Anterior cingulate cortex (tissue), 58 donors: ENCODE measurements at places on chromosomes 2 and 18.

DNA sequence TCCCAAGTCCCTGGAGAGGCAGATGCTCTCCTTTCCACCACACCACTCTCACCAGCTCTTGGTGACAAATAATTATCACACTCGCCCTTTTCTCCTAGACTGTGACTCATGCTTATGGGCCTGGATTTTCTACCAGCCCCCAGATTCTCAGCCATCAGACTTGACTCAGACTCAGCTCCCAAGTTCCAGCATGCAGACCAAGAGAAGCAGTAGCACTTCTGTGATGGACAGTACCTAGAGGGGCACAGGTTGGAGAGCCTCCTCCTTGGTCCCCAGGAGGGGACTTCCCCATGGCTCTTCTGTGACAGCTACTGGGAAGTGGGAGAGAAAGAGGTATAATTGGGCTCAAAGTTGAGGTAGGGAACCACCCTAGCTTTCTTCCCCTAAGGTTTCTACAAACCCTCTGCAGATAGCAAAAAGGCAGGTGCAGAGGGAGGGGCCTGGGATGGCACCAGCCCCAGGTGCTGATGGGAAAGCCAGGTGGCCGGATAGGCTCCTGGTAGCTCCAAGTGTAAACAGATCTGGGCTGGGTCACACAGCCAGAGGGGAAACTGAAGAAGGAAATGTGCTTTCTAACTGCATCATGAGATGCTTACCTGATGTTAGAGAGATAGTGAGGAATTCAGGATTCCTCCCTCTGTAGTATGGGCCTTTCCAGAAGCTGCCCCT lies 4.1 kb downstream of the TCF23 start:
- DNase-seq = no peak

DNA sequence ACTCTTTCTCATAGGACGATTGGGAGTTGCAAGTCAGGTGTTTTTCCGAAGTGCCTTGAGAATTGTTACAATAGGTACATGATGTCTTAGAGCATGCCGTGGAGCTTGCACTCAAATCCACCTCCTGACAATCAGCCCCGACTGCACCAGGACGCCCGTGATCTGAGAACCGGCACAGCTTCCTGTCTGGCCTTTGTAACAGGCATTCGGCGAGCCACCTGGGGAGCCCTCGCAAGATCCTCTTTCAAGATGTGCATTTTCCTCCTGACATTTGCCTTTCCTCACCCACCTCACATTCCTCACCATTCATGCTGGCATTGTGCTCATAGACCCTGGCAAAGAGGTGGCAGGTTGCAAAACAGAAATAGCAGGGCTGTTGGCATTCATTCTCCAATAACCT lies 427.3 kb downstream of the GALR1 start:
- no peak for DNase-seq

DNA sequence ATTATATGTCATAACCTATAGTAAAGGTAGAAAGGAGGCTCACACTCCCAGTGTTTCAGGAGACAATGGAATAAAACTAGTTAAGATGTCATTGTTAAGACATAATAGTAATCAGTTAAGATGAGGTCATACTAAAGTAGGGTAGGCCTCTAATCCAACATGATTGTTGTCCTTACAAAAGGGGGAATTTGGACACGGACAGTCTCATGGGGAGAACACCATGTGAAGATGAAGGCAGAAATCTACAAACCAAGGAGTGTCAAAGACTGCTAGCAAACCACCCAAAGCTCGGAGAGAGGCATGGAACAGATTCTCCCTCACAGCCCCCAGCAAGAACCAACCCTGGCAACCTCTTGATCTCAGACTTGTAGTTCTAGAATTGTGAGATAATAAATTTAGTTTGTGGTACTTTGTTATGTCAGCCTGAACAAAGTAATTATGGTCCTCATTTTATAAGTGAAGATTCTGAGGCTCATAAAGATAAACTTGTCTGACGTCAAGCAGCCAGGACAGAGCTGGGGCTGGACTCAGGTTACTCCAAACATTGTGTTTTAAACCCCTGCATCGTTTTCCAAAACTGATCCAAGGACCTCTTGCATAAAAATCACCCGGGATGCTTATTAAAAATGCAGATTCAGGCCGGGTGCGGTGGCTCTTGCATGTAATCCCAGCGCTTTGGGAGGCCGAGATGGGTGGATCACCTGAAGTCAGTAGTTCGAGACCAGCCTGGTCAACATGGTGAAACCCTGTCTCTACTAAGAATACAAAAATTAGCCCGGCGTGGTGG lies 47.8 kb downstream of the CCDC195 start:
- DNase-seq = no peak

DNA sequence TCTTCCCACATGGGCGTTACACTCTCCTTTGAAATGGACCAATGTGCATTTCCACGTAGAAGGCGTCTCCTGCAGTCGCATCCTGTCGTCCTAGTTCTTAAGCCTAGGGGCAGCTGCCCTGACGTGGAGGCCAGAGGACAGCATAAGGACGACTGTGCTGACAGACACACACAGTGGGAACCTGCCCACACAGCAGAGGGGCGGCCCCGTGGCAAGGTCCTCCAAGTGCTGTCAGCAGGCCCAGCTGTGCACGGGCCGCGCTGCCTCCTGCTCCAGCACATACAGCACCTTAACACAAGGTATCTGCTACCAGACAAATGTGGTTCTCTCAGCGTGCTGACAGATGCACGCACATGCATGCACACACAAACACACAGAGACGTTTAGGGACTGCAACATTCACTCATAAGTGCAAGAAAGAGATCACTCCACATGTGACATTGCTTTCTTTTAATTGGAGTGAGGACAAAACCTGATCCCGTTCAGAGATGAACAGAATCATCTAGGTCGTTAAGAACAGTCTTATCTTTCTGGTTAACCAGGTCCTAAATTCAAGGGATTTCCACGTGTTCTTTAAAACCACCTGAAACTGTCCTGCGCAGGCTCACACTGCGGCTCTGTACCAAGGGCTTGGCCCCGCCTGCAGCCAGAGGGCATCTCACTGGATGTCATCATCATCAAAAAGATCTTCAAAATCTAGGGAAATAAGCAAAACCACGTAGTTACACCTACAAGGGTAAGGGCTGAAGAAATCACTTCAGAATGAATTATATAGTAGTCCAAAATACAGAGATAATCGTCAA lies 5.5 kb downstream of the COPS9 start:
- DNase-seq = no peak

DNA sequence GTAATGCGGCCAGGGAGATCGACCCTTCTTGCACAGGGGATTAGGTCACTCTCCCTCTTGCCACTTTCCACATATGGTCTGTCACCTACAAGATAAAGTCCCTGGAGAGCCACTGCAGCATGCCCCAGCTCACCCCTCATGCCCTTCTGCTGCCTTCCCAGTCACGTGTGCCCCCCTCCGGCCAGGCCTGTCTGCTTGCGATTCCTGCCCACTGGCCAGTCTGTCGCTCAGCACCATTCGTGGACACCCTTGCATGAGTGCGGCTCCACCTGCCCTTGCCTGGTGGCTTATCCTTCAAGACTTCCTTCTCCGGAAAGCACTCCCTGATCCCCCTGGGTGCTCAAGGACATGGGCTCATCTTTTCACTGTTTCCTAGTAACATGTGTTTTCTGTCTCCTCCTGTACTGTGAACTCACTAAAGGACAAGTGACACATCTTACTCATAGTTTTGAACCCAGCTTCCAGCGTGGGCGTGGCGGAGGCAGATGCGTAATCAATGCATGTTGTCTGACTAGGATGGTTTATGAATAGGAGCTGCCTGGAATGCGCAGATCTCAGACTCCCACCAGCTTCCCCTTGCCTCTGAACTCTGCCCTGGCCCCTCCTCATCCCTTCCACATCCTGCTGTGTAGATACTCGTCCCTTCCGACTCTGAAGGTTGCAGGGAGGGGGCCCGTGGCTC lies 7.8 kb upstream of the NT5DC4 start:
- no peak for DNase-seq

DNA sequence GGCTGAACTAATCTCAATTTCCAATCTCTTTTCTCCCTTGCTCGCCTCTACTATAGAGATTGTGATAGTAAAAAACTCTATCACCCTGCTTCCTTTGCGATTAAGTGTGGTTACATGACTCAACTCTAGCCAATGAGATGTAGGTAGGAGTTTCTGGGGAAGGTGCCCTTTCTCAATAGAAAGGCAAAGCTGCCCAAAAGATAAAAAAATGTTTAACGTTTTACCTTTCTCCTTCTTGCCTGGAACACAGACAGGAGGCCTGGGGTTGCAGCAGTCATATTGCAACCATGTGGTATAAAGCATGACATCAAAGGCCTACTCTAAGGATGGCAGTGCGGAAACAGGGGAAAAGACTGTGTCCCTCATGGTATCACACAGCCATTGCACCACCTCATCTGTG lies 31.5 kb downstream of the TMEM37 start:
- no peak for DNase-seq

GRCh38 chr2:132943829-132944228 lies 273.8 kb upstream of the LYPD1 start:
- DNase-seq = no peak

DNA sequence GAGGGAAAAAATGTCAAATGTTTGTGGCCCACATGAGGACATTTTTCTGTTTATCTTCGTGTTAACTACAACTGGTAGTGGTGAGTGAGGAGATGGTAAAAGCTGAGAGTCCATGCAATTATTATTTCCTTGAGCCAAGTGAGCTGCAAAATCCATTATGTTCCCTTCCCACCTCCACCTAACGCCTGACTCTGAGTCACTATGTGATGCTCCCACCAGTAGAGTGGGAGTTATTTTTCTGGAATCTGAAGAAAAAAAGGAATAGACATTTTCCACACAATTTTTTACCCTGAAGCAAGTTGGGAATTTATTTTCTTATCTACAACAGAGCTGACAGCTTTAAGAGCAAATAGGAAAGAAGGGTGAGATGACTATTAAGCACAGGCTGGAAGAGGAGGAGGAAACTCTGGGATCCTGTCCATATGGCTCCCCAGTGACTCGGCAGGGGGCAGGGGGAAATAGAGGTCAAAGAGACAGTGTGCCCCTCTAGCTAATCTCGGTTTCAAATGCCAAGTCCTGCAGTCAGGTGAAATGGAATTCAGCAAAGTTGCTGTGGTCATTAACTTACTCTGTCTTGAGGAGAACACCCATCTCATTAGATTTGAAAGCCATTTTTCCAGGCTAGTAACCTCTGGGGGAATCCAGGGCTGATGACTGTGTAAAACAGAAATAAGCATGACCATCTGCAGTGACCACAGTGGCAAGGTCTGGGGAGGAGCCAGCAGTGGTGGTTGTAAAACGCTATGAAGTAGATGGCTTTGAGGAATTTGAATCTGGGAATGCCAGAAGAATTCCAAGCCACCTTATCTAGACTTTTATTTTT lies 463.9 kb downstream of the STK39 start:
- DNase-seq = no peak

DNA sequence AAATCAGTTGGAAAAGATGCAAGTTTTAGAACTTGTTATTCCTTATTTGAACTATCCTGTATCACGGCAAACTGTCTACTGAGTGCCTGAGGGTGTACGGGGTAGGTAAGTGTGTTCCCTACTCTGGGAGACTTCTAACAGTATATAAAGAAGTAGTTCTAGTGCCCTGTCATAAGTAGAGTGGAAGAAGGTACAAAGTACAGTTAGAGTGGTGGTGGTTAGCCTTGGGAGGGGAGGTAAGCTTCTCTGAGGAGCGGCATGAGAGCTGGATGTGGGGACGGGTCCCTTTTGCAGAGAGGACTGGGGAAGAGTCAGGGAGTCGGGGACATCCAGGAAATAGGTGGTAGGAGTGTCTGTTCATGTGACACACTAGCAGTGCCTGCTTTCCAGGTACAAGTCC lies 48.5 kb downstream of the DGKD start:
- DNase-seq = no peak

DNA sequence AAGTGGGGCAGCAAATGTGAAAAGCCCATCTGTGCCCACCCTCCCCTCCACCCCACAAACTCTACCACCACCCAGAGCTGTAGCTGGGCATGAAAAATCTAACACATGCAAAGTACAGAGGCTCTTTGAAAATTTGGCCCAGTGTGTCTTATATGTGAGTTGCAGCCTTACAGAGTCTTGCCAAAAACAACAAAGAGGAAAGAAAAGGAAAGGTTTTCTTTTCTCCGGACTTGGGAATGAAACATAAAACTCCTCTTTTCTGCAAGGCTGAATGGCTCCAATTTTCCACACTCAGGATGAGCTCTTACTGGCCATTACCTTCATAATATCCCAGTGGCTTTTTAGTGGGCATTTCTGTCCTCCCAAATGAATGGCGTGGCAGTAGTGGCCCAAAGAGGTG lies 27.9 kb upstream of the POU3F3 start:
- DNase-seq = no peak

DNA sequence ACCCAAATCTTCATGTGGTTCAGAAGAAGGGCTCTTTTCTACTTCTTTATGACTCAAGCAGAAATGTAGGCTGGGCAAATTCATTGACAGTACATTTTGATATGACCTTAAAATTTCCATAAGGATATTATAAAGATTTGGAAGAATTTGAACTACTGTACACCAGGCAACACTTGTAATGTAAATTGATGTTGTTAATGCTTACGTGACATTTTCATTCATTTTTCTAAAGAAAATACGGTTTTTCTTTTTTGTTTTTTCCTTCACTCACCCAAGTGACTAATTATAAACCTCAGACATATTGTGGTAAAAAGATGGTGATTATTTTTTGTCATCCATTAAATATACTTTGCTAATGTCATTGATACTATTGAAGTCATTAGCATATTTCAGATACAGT lies 17.4 kb downstream of the AFTPH start:
- no peak for DNase-seq

DNA sequence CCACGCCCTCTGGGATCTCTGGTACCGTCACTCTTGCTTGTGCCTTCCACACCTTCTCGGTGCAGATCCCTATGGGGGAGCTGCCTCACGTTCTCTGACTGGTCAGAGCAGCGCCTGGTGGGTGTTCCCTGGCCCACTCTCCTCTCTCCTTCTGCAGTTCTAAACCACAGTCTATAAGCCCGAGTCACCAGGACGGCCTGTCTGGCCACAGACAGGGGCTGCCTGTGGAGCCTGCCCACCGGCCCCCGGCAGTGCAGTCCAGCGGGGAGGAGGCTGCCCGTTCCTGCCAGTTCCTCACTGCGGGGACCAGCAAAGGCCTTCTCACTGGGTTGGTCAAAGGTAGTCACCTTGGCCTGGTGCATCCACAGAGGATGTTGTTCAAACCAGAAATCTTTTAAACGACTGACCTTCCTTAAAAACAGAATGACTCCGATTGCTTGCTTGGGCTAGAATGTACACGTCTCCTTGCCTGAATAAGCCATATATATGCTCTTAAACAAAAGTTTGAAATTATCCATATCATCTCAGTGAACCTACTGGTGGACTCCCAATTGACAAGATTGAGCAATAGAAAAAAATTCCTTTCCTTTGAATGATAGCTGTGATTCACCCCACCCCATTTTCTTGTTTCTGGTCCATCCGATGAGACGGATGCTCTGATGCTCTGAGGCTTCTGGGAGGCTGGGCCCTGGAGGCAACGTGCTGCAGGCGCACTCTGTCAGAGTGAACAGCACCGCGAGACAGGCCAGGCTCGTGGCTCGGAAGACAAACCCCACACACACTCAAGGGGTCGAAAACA lies 61.2 kb downstream of the RALBP1 start:
- no peak for DNase-seq

DNA sequence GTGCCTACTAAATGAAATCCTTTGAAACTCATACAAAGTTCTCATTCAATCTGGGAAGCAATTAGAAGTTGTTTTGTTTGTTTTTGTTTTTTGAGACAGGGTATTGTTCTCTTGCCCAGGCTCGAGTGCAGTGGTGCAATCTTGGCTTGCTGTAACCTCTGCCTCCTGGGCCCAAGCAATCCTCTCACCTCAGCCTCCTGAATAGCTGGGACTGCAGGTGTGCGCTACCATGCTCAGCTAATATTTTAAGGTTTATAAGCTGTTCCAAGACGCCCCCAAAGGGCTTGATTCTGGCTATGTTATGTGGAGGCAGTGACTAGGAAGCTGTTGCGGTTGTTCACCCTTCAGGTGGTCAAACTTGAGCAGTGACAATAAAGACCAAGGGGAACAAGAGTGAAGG lies 48.5 kb downstream of the NAB1 start:
- DNase-seq = no peak
